NCI-H1105 (cell line): ENCODE measurements at places on chromosomes 5 and 9.

- no peak for DNase-seq
Observed at GRCh38 chr5:104355350-104355749, 792.8 kb upstream of the NUDT12 start.

GRCh38 chr5:149228618-149229297, 42.9 kb upstream of the AFAP1L1 start:
- DNase-seq = no peak

GRCh38 chr5:51027271-51027670, 356.0 kb upstream of the ISL1 start:
- DNase-seq = no peak

DNA sequence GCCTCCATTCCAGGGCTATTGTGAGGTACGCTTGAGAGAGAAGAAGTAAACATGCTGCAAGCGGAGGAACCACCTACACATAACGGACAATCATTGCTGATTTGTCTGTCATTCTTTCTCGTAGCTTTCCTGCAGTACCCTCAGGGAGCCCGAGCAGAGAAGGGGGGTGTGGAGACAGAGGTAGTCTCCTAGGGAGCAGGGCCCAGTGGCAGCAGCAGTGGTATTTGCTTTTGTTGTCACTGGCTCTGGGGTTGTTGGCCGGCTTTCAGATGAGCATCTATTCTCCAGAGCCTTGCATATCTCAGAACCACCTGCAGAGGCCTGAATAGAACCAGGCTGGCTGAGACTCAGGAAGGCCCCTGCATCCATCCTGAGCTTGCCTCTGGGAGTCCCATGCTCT, 19.9 kb downstream of the ENHO start:
- no peak for DNase-seq

- no peak for DNase-seq
Observed at GRCh38 chr5:9139344-9139743, 406.5 kb downstream of the SEMA5A start.

- DNase-seq = no peak
Observed at GRCh38 chr5:172823840-172824362, 10.2 kb upstream of the ERGIC1 start.

- no peak for DNase-seq
Observed at GRCh38 chr5:145385276-145385675, 449.9 kb downstream of the PRELID2 start.

DNA sequence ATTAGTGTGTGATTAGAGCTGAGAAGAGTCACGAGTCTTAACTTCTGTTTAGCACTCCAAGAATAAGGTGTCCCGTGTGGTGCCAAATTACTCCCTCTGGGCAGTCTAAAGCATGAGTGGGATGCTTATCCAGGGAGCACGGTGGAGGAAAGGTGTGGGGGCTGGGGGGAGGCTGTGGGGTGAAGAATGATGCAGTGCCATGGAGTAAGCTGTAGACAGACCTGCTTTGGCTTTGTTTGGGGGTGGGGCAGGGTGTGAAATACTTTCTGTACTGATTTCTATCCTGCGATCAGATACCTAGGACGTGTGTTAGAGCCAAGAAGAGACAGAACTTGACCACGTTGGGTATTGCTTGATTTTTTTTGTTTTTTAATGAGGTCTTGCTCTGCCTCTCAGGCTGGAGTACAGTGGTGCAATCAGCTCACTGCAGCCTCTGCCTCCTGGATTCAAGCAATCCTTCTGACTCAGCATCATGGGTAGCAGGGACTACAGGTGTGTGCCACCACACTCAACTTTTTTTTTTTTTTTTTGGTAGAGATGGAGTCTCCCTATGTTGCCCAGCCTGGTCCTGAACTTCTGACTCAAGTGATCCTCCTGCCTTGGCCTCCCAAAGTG, 232.8 kb downstream of the MAN2A1 start:
- DNase-seq = no peak

DNA sequence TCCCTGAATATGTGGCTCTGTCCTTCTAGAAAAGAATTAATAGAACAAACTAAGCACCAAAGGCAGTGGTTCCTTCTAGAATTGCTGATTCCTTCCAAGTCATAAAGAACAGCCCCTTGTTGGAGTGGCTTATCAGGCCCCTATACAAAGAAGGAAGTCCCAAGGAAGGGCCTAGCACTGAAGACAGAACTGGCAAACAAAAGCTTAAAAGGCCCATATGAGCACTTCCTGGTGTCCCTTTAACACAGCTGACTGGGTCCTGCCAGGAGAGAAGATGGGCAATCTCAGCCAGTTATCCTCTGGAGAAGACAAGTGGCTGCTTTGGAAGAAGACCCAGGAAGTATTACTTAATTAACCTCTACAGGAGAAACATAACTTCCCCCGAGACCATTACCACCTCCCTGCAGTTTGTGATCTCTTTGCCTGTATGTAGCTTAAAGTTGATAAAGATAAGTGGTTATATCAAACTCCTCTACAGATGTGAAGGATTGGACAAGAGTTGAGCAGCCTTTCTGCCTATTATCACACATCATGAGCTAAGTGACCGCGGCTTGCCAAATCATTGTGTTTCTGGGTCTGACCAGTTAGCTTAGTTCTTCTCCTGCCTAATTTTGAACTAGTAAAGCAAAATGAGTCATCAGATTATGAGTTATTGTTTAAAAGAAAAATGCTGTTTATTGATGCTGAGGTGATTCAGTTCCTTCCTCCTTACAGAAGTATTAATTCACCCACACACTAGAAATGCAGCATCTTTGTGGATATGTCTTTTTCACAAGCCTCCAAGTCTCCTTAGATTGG, 13.3 kb upstream of the STING1 start:
- DNase-seq = no peak
